ENCODE measurements at places on chromosomes 6 and 20. TPM values are rescaled to one million over a fixed set of nuclear protein-coding genes. Genes with fewer than 3 reads are reported as not detected.

PPP1R16B gene
- total RNA-seq: 0.12 TPM

BPIFB4 gene
- not detected for total RNA-seq

FAM120B gene
- total RNA-seq: 11.5 TPM

KCNK5 gene
- 3.5 TPM for total RNA-seq

SLC22A7 gene
- total RNA-seq: not detected

GRCh38 chr20:51037532-51038115 lies 14.7 kb upstream of the KCNG1 start:
- DNase-seq: no peak

- no peak for DNase-seq
These were observed 158.9 kb downstream of the TBXT start for GRCh38 chr6:166008441-166009369.

DNA sequence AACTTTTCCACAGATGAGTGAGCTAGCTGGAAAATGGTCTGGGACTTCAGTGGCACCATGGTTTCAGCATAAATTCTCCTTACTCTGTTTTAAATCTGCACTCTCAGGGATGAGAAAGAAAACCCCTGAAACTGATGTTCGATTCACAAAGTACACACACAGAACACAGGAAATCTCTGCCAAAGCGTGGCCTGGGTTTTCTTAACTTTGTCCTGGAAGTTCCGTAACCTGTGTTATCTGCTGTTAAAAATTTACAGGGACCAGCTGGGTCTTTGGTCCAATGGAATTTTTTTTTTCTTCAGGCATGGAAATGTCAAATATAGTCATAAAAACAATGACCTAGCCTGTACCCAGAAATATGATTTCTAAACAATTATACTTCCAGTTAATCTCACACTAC lies 7.3 kb downstream of the SCML4 start:
- no peak for DNase-seq

DNA sequence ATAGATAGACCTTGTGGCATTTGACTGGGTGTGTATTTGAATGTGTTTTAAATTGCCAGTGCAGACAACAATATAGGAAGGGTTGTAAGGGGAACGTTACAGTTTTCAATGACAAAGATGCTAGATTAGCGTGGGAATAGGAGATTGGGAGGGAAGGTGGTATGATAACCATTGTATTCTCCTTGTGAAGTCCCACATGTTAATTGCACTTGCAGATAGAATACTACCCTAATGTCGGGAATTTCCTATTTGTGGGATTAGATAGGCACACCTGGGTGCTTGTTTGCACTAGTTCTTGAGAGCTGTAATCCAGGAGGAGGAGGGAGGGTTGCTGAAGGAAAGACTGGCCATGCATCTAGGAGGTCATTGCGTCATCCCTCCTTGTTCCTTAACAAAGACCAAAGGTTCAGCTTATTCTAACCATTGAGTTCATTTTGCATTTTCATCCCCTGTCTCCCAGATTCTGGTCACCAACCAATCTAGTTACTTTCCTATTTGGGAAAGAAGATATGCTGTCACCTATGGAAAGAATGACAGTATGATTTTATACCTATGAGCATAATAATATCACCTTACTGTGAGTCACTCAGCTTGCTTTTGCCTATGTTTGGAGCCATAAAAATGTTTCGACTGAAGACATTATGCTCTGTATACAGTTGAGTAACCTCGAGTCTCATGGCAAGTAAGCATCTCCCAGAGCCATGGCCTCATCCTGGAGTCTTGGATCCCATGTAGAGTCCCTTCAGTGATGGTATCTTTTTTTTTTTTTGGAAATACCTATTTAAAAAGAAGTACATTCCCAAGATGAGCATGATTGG lies 201.5 kb downstream of the DTNBP1 start:
- peak; percentile 52 for DNase-seq

DNA sequence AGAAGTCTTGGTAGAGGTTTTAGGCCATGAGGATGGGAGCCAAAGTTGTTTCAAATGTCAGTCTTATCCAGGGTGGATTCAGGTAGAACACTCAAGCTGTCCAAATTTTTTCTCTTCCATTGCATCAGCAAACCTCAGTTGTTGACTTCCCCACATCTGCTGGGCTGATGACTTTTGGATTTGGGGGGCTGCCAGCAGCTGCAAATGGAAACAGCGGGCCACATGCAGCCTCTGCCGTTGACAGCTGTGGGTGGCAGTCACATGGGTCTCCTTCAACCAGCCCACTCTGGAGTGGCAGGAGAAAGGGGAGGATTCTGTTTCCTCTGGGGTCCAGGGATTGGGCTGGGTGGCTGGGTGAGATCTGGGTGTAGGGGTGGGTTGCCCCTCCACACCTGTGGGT lies 5.8 kb upstream of the MLN start:
- DNase-seq: no peak

DNA sequence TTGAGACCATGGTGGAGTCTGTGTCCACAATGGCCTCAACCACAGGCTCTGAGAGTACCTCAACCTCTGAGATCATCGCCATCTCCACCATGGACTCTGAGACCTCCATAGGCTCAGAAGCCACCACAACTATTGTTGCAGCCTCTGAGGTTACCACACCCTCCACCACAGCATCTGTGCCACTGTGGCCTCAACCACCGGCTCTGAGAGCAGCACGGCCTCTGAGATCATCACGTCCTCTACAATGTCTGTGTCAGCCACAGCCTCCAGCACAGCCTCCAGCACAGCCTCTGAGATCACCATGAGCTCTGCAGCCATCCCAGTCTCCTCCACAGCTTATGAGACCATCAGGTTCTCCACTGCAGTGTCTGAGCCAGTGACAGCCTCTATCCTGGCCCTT lies 19.4 kb upstream of the MUC21 start:
- DNase-seq: no peak

DNA sequence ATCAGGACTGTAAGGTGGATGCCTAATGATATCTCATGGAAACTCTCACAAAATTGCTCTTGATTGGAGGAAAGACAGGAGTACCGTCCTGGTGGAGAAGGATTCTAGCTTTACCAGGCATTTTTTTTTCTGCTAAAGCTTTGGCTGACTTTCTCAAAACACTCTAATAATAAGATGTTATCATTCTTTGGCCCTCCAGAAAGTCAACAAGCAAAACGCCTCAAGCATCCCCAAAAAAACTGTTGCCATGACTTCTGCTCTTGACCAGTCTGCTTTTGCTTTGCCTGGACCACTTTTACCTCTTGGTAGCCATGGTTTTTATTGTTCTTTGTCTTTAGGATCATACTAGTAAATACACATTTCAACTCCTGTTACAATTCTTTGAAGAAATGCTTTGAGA lies 55.5 kb upstream of the RUNX2 start:
- DNase-seq: no peak

- peak; percentile 10 for DNase-seq
These were observed 81.9 kb downstream of the SIM1 start for GRCh38 chr6:100382767-100383195.

DNA sequence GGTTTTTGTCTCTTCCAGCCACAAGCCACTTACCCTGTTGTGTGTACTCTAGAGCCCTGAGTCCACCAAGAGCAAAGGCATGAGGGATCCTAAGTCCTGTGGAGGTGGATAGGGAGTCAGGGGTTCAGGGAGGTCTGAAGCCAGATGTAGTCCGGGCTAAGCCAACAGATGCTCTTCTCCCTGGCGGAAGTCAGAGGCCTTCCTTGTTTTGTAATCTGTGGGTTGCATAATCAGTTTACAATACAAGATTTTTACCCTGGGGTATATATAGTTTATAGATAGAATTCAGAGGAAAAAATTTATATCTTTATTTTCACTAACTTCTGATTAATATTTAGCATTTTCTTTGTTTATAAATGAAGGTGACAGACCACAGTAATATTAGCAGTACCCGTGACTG lies 9.2 kb downstream of the LAMP5 start:
- DNase-seq: no peak

- peak; percentile 87 for DNase-seq
These were observed 115.3 kb downstream of the LCA5 start for GRCh38 chr6:79421707-79422484.

DNA sequence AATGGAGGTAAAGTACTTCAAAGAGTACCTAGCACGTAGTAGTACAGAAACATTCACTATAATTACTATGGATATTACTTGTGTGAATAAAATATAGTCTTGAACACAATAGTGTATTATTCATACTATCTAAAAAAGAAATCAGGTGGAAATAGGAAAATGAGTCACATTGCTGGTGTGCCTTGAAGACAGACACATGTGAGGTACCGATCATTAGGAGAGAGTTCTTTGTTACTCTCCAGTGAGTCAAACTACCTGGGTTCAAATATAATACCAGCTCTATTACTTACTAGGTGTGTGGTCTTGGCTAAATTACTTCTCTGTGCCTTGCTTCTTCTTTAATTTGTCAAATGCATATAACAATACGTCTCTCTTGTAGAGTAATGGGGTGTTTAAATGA lies 50.8 kb upstream of the BEND6 start:
- DNase-seq: peak; percentile 26

Measured in PC-3 (cell line).